D341Med (cell line): ENCODE measurements at places on chromosomes 7 and 10.

- DNase-seq, result no peak
Observed at GRCh38 chr10:44951576-44952226, 7.9 kb upstream of the RASSF4 start.

- DNase-seq, result no peak
Observed at GRCh38 chr10:113692271-113692670, 12.6 kb downstream of the CASP7 start.

GRCh38 chr7:115822801-115823200 is 207.8 kb downstream of the TFEC start:
- no peak for DNase-seq

- DNase-seq, result no peak
Observed at GRCh38 chr7:94422136-94422535, 27.4 kb downstream of the COL1A2 start.

DNA sequence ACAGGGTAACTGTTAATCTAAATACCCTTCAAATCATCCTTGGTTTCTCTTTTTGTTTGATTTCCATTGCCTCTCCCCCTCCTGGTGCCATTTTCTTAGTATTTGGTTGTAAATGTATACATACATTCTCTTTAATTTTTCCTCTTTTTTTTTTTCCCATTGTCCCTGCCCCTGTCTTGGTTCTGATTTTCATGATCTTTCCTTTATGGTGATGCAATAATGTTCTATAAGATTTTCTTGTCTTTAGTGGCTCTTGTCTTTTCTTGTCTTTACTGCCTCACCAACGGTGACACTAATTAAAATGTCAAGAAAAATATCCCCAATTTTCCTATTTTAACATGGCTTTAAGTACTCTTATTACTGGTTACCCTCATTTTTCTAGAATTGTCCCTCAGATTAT is 135.9 kb upstream of the POT1 start:
- no peak for DNase-seq

DNA sequence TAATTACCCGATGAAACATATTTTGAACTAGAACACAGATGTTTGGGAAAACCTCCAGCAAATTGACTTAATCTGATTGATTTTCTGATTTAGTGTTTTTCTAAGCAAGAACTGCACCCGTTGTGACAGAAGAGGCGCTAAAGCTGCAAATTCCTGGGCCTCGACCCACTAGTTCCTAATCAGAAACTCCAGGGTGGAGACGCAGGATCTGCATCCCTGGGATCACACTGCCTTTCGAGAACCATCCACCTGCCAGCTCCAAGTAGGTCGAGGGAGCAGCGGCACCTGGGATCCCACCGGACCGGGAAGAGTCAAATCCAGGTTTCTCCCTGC is 136.8 kb upstream of the CDCA7L start:
- no peak for DNase-seq

DNA sequence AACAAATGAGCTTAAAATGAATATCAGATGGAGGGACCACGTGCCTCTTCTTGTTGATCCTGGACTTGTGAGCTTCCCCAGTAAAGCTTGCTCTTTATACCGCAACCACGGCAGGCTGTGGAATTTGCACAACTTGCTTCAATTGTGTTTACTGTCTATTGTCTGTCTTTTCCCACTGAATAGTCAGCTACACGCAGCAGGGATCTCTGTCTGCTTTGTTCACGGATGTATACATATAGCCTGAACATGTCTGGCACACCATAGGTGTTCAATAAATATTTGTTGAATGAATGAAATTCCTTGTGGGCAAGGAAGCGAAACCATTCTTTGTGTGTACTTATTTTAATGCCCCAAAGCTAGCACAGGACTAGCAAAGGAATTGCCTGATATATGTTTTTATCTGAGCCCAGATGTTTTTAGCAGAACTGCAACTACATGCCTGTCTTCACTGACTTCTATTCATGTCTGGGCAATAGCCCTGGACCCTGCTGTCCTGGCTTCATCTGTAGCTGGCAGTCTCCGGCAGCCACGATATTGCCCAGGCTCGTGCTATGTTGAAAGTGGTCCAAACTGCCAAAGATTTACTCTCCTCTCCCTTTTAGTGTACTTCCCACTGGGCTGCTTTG is 29.9 kb upstream of the IFRD1 start:
- DNase-seq, result no peak

- no peak for DNase-seq
Observed at GRCh38 chr7:138752518-138753149, 45.2 kb upstream of the TMEM213 start.

- no peak for DNase-seq
Observed at GRCh38 chr10:46236941-46237681, 49.7 kb upstream of the ANTXRL start.

DNA sequence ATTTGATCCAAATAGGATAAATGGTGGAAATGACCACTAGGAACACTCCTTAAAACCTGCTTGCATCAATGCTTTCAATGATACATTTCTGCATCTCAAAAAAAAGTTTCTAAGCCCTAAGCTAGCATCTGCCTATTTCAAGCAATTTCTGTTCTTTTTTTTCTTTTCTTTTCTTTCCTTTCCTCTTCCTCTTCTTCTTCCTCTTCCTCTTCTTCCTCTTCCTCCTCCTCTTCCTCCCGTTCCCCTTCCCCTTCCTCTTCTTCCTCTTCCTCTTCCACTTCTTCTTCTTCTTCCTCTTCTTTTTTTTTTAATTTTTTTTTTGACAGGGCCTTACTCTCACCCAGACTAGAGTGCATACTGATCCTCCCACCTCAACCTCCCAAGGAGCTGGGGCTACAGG is 15.4 kb downstream of the RBM20 start:
- DNase-seq, result no peak
